ENCODE measurements at places on chromosomes 7 and 10.
A peak's percentile ranks its signal among the peaks of the same experiment; 100 is the strongest.

DNA sequence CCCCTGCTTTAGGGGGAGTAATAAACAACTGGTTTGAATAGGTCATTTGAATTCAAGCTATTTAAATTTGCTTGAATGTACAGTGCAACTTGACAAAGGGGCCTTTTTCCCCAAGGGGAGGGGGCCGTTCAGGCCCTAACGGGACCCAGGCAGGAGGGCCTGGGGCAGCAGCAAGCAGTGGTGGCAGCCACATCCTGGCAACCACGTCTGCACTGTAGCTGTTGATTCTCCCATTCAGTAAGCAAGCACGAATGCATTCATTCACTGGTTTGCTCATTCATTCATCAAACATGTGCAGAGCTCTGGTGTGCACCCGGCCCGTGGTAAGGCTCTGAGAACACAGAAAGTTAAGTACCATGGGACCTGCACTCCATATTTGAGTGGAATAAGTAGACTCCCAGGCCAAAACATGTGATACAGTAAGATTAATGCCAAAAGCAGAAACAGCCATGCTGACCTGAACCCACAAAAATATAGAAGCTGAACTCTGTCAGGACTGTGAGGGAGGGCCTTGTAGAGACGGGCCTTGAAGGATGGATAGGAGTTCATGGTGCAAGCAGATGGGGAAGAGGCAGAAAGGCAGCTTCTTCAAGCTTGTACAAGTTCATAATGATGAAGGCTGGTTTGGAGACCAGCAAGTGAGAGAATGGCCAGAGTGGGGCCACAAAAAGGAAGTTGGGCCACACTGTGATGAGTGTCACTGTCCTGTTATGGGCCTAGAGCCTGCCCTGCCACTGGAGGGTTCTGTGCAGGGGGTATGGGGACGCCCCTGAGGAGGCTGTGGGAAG lies 29.3 kb upstream of the C10orf53 start:
- no peaks in the 10 kb centered on the region for H3K4me1 ChIP-seq
- no peaks in the 10 kb centered on the region for H3K36me3 ChIP-seq
- no peak overlapping the region for H3K4me3 ChIP-seq
- peaks cover 39% of the 10 kb centered on the region for H3K27me3 ChIP-seq

DNA sequence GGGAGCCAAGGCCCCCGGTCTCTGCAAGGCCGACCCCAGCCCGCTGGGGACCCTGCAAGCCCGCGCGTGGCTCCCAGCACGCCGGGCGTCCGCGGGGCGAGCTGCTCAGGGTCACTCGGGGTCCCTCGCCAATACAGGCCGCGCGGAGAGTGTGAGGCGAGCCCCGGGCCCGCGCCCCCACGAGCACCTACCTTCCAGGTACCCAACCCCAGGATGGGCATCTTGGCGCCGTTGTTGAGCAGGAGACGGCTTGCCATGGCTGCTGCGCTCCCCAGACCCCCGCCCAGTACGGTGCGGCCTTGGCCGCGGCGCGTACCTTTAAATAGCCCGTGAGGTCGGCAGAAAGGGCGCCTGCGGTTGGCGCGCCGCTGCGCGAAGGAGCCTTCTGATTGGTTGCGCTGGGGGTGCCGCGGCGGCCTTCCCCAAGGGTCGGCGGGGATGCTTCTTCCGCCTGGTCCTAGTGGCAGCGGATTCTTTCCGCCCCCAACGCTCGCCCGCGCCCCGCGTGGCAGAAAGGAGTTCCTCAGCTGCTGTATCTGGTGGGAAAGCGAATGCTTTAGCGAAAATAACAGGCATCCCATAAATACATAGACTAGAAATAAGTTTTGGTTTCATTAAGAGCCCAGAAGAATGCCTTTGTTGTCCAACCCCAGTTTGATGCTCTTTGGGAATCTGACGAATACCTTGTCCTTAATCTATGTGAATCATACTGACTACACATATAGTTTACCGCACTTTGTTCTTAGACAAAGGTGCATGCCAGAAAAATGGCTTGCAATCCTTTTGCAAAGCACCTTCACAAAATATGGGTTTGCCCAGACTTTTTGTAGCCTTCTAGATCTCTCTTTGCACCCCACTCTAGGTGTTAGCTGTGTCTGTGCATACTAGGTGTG lies at the start of gene AKR1B1:
AKR1B1 (minus strand) TSS at position 295 of the 893 bp plus-strand sequence; CDS start at position 257, 38 bp downstream.
- H3K4me1 ChIP-seq = peaks cover 29% of the 10 kb centered on the region
- H3K36me3 ChIP-seq = peaks cover 15% of the 10 kb centered on the region
- DNase-seq = peak; percentile 93
- no peaks in the 10 kb centered on the region for H3K27me3 ChIP-seq
- H3K4me3 ChIP-seq = peak within 1 kb of the TSS; percentile 90
- peak within 1 kb of the TSS; percentile 57 for H3K27ac ChIP-seq

- H3K4me1 ChIP-seq = peaks cover 43% of the 10 kb centered on the region
- no peak overlapping the region for H3K27ac ChIP-seq
- no peak for DNase-seq
Observed at GRCh38 chr7:50720295-50720694, 62.4 kb downstream of the GRB10 start.

DNA sequence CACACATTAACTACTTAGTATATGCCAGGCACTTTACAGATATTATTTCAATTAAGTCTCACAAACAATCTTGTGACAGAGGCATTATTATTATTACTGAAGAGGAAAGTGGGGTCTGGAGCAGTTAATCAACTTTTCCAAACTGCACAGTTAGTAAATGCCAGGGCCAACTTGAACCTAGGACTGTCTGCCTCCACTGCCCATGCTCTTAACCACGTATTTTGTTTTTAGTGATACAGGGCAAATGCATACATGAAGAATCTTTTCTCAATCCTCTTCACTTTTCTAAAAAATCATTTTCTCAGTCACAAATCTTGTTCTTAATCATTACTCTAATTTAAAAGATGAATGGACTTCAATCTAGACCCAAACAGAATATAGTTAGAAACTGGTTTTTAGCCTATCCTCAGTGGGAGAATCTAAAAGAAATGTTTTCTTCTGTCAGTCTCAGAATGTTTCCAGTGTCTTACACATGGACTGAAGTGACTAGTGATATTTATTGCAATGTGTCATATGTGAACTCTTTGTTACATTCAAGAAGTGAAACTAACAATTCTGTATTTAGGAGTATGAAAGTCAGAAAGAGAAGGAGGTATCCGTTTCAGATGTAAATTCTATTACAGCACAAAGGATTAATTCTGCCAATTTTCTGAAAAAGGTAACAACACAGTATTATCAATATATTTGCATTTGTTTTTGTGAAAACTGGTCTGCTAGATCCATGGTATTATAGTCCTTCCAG lies 55.5 kb upstream of the CCNJ start:
- no peak overlapping the region for H3K27ac ChIP-seq
- no peak for DNase-seq
- no peaks in the 10 kb centered on the region for H3K4me1 ChIP-seq
- H3K36me3 ChIP-seq = no peaks in the 10 kb centered on the region
- no peak overlapping the region for H3K4me3 ChIP-seq

GRCh38 chr10:70856454-70856853 lies 31.9 kb downstream of the PCBD1 start:
- no peaks in the 10 kb centered on the region for H3K27me3 ChIP-seq
- H3K27ac ChIP-seq = no peak overlapping the region
- H3K4me1 ChIP-seq = no peaks in the 10 kb centered on the region
- DNase-seq = no peak
- no peak overlapping the region for H3K4me3 ChIP-seq

DNA sequence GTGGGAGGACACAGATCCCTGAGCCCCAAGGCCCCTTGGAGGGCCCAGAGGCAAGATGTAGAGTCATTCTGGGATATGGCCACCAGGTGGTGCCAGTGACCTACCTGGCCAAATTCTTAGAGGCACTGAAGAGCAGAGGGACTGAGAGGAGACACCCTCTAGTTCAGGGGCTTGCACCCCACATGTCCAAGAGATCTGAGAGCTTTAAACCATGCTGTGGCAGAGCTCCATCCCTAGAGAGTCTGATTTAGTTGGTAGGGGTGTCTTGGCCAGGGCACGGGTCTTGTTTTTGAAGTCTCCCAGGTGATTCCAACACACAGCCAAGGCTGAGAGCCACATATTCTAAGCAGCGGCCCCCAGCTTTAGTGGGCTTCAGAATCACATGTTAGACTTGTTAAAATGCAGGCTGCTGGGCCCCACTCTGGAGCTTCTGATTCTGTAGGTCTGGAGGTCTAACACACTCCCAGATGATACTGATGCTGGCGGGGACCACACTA lies 52.5 kb downstream of the PRF1 start:
- H3K27ac ChIP-seq = no peak overlapping the region
- H3K36me3 ChIP-seq = no peaks in the 10 kb centered on the region
- peaks cover 24% of the 10 kb centered on the region for H3K4me1 ChIP-seq
- no peak for DNase-seq
- peaks cover 3% of the 10 kb centered on the region for H3K27me3 ChIP-seq

- no peaks in the 10 kb centered on the region for H3K27me3 ChIP-seq
- peaks cover 18% of the 10 kb centered on the region for H3K4me1 ChIP-seq
Observed at GRCh38 chr7:2131341-2131740, 101.4 kb downstream of the MAD1L1 start.
